Activated CD8-positive, alpha-beta memory T cell treated with anti-CD3 and anti-CD28 coated beads, Interleukin-2, amount 50 U/mL, for 48 hours (primary cell): ENCODE measurements at places on chromosomes 1 and 21.

GRCh38 chr1:86018283-86018923 is 138.2 kb downstream of the COL24A1 start:
- DNase-seq = no peak

- DNase-seq = no peak
Observed at GRCh38 chr1:86741947-86742572, 37.7 kb downstream of the SH3GLB1 start.

DNA sequence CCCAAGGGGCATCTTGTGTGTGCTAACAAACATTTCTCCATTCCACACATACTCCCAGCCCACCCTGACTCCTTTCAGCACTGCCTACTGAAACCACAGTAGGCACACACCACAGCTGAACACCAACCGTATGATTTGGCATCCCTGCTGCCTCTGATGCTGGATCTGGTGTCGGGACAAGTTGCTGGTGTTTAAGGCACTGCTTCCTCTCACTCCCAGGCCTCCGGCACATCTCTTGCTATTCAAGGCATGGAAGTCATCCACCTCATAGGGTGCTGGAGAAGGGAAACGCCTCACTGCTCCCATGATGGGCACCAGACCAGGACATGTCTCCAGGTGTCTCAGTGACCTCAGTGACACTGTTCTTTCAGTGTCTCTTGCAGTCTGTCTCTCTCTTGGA is 2.4 kb upstream of the ITLN2 start:
- DNase-seq = no peak

GRCh38 chr1:161069241-161069640 is 450 bp downstream of the ARHGAP30 start:
- DNase-seq = peak; percentile 66

GRCh38 chr21:17351766-17352165 is 161.1 kb upstream of the CXADR start:
- no peak for DNase-seq

- DNase-seq = no peak
Observed at GRCh38 chr1:158212320-158212719, 31.6 kb downstream of the CD1D start.

- no peak for DNase-seq
Observed at GRCh38 chr1:31651089-31651420, 6.4 kb upstream of the PEF1 start.

DNA sequence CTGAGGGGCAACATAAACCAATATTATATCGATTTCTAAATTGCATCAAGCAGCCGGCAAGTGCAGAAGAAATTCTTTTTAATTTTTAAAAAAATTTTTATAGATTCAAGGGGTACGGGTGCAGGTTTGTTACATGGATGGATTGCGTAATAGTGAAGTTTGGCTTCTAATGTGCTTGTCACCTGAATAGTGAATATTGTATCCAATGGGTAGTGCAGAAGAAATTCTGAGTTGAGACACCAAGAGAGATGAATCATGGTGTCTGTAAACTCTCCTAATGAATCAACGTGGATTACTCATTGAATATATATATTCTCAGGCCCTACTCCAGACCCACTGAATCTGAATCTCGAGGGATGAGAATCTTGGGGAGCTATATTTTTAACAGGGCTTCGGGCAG is 253.7 kb upstream of the FOXD3 start:
- no peak for DNase-seq

DNA sequence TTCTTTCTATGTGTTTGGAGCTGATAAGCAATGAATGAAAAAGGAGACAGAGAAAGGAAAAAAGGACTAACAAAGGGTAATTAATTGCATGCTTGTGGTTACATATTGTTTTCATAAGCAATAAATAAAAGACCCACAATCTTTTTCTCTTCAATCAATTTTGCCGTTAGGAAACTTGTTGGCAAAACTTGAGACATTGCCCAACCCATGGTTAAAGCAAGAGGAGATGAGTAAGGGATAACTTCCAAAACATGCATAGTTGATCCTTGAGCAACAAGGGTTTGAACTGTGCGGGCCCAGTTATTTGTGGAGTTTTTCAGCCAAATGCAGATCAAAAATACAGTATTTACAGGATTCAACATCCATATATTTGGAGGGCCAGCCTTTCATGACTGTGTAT is 572.4 kb downstream of the AMY1C start:
- no peak for DNase-seq
